ENCODE measurements at places on chromosomes 12 and 14.
A peak's percentile ranks its signal among the peaks of the same experiment; 100 is the strongest.

GRCh38 chr12:107514887-107515445 lies 170.6 kb upstream of the PWP1 start:
- DNase-seq: peak; percentile 49

- DNase-seq: no peak
Observed at GRCh38 chr12:131204416-131205274, 250.9 kb downstream of the ADGRD1 start.

- no peak for DNase-seq
Observed at GRCh38 chr12:73414926-73415325, 1122.7 kb upstream of the ATXN7L3B start.

- no peak for DNase-seq
Observed at GRCh38 chr14:24147761-24148428, 597 bp downstream of the RNF31 start.

- DNase-seq: no peak
Observed at GRCh38 chr12:52214421-52214802, 18.6 kb upstream of the KRT7 start.

GRCh38 chr14:73468828-73469375 lies 10.6 kb upstream of the NUMB start:
- DNase-seq: no peak

GRCh38 chr12:92412856-92413255 lies 267.2 kb upstream of the BTG1 start:
- no peak for DNase-seq

GRCh38 chr12:2300886-2301285 lies 248.1 kb downstream of the CACNA1C start:
- no peak for DNase-seq

- no peak for DNase-seq
Observed at GRCh38 chr12:47776471-47777143, 3.6 kb downstream of the SLC48A1 start.

DNA sequence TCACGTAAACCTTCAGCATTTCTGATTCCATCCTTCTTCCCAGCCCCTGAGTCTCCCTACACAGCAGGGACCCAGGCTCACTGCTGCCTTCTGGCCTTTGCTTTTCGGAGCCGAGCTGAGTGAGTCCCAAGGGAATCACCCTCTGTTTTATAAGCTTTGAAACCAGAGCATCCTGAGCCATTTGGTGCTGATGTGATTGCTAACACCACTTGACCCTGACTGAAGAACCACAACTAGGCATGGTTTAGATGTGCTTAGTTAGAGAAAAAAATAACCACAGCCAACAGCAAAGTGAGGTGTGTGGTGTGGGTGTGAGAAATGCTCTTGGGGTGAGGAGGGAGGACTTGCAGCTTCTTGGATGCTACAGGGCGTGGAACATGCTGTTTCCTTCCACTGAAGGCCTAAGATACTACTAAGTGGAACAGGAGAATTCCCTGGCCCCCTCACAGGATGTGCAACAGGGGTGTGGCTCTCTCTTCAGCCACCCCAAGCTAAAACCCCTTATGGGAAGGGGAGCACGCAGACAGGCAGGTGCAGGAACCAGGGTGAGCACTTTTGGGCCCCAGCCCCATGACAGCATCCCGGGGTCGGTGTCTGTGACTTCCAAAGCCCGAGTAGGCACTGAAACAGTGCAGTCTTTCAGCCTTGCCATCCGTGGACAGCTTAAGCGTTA lies at the start of gene TC2N:
TSS of gene TC2N (minus strand) at position 221 of the 673 bp plus-strand sequence. CDS start 53,767 bp downstream, outside the sequence.
- DNase-seq: no peak

DNA sequence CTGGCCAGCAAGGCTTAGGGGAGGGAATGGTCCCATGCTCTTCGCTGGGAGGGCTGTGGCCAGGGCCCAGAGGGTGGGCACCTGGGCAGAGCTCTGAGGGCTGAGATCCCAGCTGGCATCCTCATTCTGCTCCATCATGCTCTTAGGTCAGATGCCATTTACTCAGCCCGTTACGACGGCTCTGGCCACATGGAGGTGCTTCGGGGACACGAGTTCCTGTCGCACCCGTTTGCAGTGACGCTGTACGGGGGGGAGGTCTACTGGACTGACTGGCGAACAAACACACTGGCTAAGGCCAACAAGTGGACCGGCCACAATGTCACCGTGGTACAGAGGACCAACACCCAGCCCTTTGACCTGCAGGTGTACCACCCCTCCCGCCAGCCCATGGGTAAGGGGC lies 30.8 kb upstream of the LRP1-AS start:
- no peak for DNase-seq

GRCh38 chr12:75876832-75877762 lies 154.5 kb downstream of the PHLDA1 start:
- DNase-seq: no peak

- DNase-seq: peak; percentile 76
Observed at GRCh38 chr12:2284857-2285256, 232.1 kb downstream of the CACNA1C start.
